ENCODE measurements at places on chromosomes 3 and 15. TPM values are rescaled to one million over a fixed set of nuclear protein-coding genes. Genes with fewer than 3 reads are reported as not detected.

- DNase-seq = no peak
Measured at GRCh38 chr3:107242579-107242978, 134.7 kb upstream of the CCDC54 start.

PLAAT1 gene
- not detected for total RNA-seq

TNNC1 gene
- 0.64 TPM for total RNA-seq

GRCh38 chr15:90648137-90649070 lies 68.7 kb upstream of the BLM start:
- peak; percentile 66 for DNase-seq

- DNase-seq = no peak
Measured at GRCh38 chr15:90869140-90869541, 753 bp downstream of the FURIN start.

SLC24A5 gene
- not detected for total RNA-seq
